Activated CD8-positive, alpha-beta T cell treated with anti-CD3 and anti-CD28 coated beads for 36 hours (primary cell): ENCODE measurements at places on chromosomes 11 and 22. TPM values are rescaled to one million over a fixed set of nuclear protein-coding genes. Genes with fewer than 3 reads are reported as not detected.
A peak's percentile ranks its signal among the peaks of the same experiment; 100 is the strongest.

The KDM4E gene
- total RNA-seq: not detected

DNA sequence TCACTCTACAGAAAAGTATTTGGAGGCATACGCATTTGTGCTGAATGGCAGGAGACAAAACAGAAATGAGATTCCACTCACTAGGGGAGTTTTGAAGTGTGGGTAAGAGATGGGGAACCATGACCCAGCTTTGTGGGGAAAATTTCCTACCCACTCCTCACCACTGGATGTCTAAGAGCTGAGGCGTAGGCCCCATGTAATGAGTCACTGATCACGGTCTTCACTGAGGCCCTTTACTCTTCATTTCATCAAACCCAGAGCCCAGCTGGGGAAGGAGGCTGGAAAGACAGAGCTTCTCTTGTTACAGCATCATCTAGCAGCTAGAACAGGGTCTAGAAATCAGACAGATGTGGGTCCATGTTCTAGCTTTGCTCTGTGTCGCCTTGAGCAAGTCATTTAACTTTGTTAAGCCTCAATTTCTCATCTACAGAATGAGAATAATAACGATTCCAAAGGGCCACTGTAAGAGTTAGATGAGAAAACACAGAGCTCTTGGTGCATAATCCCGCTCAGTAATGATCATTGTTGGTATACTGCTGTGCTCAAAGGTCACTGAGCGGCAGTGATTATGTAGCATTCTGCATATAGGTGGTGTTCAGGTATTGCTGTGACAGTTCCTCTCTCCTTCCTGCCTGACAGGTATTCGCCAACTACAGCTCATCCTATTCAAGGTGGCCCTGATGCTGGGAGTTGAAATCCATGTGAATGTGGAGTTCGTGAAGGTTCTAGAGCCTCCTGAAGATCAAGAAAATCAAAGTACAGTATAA is 97.2 kb downstream of the MICAL2 start:
- H3K4me1 ChIP-seq: peaks cover 52% of the 10 kb centered on the region
- no peaks in the 10 kb centered on the region for H3K27me3 ChIP-seq
- H3K4me3 ChIP-seq: peak overlapping the region; percentile 8

The TCIRG1 gene
- total RNA-seq: 129 TPM

The LAYN gene
- 93.7 TPM for total RNA-seq

The OR51I1 gene
- not detected for total RNA-seq

DNA sequence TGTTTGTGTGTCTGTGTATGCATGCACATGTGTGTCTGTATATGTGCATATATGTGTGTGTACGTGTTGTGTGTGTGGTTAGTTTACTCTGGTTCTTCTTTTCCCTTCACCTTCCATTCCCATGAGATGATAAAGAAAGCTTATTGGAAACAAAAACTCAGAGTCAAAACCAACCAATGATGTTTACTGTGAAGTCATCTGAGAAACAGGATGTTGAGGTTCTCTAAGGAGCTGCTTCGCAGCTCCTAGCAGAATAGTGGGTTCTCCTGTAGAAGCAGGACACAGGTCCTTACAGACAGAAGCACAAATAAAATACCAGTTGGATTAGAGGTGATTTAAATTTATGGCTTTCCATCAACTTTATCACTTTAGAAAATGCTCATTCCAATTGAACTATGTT is 256.1 kb upstream of the PLET1 start:
- H3K27me3 ChIP-seq: peaks cover 9% of the 10 kb centered on the region
- H3K27ac ChIP-seq: no peak overlapping the region
- no peak for DNase-seq
- H3K4me1 ChIP-seq: no peaks in the 10 kb centered on the region
- no peak overlapping the region for H3K4me3 ChIP-seq

- no peak overlapping the region for H3K27ac ChIP-seq
- no peak overlapping the region for H3K4me3 ChIP-seq
- no peaks in the 10 kb centered on the region for H3K4me1 ChIP-seq
- no peaks in the 10 kb centered on the region for H3K36me3 ChIP-seq
Measured at GRCh38 chr11:121741761-121742361, 289.1 kb upstream of the SORL1-AS1 start.

- no peak for DNase-seq
- H3K4me1 ChIP-seq: peaks cover 26% of the 10 kb centered on the region
- H3K27me3 ChIP-seq: peaks cover 31% of the 10 kb centered on the region
- no peak overlapping the region for H3K27ac ChIP-seq
- H3K36me3 ChIP-seq: no peaks in the 10 kb centered on the region
Measured at GRCh38 chr11:78418584-78419211, 1.1 kb upstream of the GAB2 start.

The TRIM68 gene
- total RNA-seq: 10.2 TPM

GRCh38 chr22:24812950-24813775 is 7.2 kb downstream of the SGSM1 start:
- no peak overlapping the region for H3K27ac ChIP-seq
- no peaks in the 10 kb centered on the region for H3K27me3 ChIP-seq
- H3K4me3 ChIP-seq: no peak overlapping the region
- peaks cover 6% of the 10 kb centered on the region for H3K36me3 ChIP-seq

DNA sequence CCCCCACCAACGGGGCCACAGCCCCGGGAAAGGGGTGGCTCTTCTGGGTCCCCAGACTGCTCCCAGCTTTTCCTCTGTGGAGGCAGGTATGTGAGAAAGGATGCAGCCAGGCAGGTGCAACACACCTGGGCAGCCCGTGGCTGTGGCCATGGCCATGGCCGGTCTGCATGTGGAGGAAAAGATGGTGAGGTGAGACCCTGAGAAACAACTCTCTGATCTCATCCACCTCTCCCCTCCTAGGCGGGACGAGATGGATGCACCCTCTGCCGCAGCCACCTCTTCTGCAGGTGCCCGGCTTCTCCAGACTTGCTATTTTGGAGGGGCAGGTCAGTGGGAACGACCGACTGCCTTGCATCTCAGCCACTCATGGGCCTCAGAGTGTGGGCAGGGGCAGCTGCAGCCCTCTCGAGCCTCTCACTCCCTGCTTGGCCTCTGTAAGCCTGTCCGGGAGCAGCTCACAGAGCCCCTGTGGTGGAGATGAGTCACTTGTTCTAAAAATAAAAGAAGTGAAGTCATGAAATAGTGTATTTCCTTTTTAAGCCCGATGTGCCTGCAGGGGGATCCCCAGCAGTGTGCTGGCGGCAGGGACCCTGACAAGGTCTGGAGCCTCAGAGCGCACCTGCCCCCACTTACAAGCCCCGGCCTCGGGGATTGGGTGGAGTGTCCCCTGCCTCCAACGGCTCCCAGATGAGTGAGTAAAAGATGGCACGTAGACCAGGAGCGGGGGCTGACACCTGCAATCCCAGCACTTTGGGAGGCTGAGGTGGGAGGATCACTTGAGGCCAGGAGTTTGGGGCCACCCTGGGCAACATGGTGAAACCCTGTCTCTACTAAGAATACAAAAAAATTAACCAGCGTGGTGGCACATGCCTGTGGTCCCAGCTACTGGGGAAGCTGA is 10.7 kb downstream of the SMIM38 start:
- peak overlapping the region; percentile 44 for H3K4me3 ChIP-seq
- peaks cover 19% of the 10 kb centered on the region for H3K36me3 ChIP-seq
- peaks cover 25% of the 10 kb centered on the region for H3K4me1 ChIP-seq
- H3K27ac ChIP-seq: peak overlapping the region; percentile 91

The P2RY2 gene
- not detected for total RNA-seq

The CNGA4 gene
- 0.18 TPM for total RNA-seq

DNA sequence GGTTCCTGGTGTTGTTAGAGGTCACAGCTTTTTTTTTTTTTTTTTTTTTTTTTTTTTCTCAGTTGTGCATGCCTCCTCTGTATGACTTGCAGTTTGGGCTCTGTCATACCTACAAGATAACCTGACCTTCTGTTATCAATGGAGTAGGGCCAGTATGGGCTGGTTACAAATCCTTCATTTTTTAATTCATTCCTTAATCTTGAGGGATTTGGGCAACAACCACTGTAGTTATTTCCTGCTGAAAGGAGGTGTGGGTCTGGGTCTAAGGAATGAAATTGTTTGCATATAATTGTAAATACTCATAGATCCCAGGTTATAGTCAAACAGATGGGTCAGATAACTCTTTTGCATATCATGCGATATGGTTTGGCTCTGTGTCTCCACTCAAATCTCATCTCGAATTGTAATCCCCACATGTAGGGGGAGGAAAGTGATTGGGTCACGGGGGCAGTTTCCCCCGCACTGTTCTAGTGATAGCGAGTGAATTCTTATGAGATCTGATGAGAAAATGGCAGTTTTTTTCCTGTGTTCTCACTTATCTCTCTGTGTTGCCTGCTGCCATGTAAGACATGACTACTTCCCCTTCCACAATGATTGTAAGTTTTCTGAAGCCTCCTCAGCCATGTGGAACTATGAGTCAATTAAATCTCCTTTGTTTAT is 14.1 kb upstream of the GLYAT start:
- H3K4me3 ChIP-seq: no peak overlapping the region
- peaks cover 2% of the 10 kb centered on the region for H3K36me3 ChIP-seq
- H3K27ac ChIP-seq: no peak overlapping the region
- H3K4me1 ChIP-seq: peaks cover 5% of the 10 kb centered on the region
- no peak for DNase-seq
- H3K27me3 ChIP-seq: peaks cover 5% of the 10 kb centered on the region

DNA sequence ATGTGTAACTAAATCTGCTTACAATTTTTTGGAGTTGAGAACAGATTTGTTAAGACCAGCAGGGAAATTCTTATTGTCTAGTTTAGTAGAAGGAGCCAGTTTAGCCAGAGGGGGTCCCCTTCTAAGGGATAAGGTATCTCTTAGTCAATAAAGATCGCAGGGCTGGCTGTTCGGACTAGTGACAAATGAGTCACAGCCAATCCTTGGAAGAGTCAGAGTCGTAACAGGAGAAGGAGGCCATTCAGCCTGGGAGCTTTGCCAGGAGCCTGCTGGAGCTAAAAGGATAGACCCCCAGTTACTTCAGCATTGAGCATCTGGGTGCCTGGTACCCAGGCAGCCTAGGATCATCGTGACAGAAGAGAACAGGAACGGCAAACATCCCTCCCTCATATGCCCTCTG is 191.6 kb upstream of the ARHGAP20 start:
- no peaks in the 10 kb centered on the region for H3K36me3 ChIP-seq
- no peak overlapping the region for H3K4me3 ChIP-seq
- no peak overlapping the region for H3K27ac ChIP-seq
- H3K27me3 ChIP-seq: no peaks in the 10 kb centered on the region
- H3K4me1 ChIP-seq: peaks cover 18% of the 10 kb centered on the region

The SMTNL1 gene
- not detected for total RNA-seq

DNA sequence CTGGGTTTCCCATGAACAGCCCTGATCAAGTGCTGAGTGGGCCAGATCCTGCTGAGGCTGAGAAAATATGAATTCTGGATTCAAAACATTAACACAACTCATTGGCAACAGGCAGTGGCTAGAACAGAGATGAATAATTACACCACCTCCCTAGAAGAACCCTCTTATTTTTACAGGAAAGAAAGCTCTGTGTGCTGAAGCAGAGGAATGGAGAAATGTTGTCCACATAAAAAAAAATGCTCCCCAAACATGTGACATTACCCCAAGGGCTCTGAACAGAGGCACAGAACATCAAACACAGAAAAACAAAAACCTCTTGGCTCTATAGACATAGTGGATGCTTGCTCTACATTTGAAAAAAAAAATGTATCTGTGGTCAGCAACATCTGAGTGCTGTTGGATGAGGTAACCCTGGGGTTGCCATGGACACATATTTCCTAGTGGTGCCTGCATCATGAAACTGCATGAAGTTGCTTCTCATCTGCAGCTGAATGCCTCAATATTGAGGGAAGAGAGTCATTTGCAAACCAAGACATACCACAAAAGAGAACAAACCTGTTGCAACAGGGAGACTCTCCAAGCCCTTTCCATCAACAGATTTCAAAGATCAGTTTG is 98.8 kb downstream of the SNX19 start:
- no peaks in the 10 kb centered on the region for H3K4me1 ChIP-seq
- H3K27ac ChIP-seq: no peak overlapping the region
- H3K36me3 ChIP-seq: no peaks in the 10 kb centered on the region
- no peak overlapping the region for H3K4me3 ChIP-seq
- DNase-seq: no peak

- no peaks in the 10 kb centered on the region for H3K4me1 ChIP-seq
- H3K27ac ChIP-seq: no peak overlapping the region
- H3K4me3 ChIP-seq: no peak overlapping the region
- no peak for DNase-seq
Measured at GRCh38 chr11:44140372-44140771, 44.9 kb downstream of the EXT2 start.
